ENCODE measurements at places on chromosomes 4 and X.
A peak's percentile ranks its signal among the peaks of the same experiment; 100 is the strongest.

- no peak for DNase-seq
Observed at GRCh38 chr4:127131527-127131926, 501.2 kb upstream of the INTU start.

- DNase-seq = no peak
Observed at GRCh38 chrX:154785716-154786115, 19.6 kb downstream of the MPP1 start.

- no peak for DNase-seq
Observed at GRCh38 chr4:54100595-54101189, 729 bp downstream of the GSX2 start.

- DNase-seq = no peak
Observed at GRCh38 chr4:37455301-37456131, 211.0 kb downstream of the NWD2 start.

- no peak for DNase-seq
Observed at GRCh38 chr4:19309378-19309777, 942.3 kb upstream of the SLIT2 start.

- no peak for DNase-seq
Observed at GRCh38 chr4:45620808-45621207, 503.0 kb downstream of the GABRG1 start.

DNA sequence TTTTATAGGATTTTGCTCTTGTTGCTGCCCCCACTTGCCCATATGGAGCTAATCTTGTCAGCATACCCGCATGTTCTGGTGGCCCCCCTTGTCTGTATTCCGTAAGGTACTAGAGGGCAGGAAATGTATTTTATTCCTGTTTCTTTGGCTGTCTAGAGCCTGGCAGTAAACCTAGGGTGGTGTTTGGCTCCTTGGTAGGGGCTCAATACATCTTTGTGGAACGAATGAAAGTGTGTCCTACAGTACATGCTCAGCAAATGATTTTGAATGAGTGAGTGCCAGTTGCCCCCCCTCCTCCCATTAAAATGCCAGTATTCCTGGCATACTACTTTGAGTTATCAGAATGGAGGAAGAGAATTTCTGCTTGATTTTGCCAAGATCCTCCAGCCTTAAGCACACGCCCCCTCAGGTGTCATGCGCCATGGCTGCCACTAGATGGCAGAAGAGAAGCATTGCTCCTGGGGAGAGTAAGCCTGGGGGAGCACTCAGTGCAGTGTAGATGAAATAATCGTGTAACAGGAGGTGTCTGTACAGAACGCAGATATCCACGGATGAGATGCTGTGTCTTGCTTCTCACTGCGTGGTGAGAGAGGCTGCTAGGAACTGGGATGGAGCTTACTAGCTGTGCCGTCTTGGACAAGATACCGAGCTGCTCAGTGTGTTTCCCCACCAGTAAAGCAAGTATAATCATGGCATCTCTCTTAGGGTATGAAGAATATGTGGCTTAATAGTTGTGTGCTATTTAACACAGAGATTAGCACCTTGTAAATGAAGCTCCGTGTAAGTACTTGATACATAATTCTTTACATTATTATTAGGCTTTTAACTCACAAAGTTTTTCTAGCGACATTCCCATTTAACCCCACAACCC lies 17.2 kb upstream of the RNF212 start:
- DNase-seq = peak; percentile 89

DNA sequence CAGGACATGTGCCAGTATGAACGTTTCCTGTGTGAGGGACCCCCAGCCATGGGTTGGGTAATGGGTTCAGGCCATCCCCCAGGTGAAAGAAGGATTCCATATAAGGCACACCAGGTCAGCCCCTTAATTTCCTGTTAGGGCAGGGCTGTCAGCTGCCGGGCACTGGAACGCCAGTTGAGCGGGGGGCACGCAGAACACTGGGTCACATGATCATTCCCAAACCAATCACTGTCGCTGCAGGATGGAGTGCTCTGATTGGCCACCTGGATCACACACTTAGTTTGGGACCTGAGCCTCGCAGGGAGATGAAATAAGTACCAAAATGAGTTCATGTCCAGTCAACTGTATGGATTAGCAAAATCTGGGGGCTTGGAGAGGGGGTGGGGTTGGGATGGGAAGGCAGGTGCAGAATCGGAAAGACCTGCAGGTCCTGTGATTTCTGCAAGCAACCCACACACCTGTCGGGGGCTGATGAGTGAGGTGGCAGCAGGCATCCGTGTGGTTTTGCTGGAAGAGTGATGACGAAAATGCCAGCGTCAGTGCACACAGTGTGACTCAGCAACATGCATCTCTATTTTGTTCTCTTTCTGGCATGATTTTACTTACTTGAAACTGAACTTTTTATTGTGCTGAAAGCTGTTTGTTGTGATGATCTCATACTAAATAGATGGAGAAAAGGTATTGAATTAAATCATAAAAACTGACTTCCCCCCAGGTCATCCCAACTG lies 32.2 kb downstream of the RNF212 start:
- DNase-seq = peak; percentile 11

GRCh38 chrX:20432746-20433387 lies 166.2 kb upstream of the RPS6KA3 start:
- DNase-seq = no peak

GRCh38 chr4:51931461-51931860 lies 88.5 kb downstream of the DCUN1D4 start:
- no peak for DNase-seq

DNA sequence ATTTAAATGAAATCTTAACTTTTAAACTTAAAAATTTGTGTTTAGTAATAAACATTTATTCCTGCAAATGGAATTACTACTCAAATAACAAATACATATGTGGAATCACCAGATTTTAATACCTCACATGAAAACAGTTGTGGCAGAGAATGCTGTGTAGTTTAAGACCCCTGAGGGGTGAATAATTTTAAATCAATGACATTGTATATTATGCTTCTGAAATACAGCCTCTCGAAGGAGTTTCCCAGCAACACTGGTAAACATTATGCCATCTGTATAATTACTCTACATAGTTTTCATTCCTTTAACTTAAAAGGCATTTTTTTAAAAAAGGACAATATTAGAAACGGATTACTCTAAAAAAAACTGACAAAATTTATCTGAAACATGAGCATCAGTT lies 2313.3 kb downstream of the ARAP2 start:
- DNase-seq = no peak

GRCh38 chr4:683247-683897 lies 5.6 kb downstream of the SLC49A3 start:
- no peak for DNase-seq

- peak; percentile 56 for DNase-seq
Observed at GRCh38 chr4:95095348-95095974, 337.7 kb downstream of the BMPR1B start.

DNA sequence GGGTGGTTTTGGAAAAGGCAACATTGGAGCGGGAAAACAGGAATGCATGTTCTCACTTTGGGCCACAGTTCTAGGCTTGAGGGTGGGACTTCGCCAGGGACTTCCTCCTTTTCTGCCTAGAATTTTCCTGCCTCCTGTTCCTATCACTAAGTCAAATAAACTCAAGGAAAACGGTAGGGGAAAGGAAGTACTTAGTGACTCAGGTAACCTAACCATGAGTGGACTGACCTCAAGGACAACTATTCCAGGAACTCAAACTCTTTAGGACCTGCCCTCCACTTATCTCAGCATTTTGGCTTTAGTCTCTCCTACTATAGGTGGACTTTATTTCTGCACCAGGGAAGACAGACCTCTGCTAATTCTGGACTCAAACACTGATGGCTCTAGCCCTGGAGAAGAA lies 281.7 kb downstream of the ZNF674 start:
- DNase-seq = no peak

GRCh38 chr4:144754562-144755410 lies 108.8 kb downstream of the HHIP start:
- DNase-seq = peak; percentile 17

DNA sequence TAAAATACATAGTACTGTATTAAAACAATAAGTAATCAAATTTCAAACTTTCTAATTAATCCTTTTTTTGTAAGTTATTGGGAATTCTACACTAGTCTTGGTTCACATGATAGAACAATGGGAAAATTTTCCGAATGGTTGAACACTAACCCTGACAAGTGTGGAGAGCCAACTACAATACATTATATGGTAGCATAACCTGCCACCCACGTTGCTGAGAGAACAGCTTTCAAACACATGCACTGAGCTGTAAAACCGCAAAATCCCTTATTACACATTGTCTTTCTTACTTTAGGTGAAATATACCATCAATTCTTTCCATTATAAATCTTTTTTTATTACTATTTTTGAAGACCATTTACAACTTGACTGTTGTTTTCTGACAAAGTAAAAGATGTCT lies 54.7 kb downstream of the ANAPC10 start:
- DNase-seq = peak; percentile 6

DNA sequence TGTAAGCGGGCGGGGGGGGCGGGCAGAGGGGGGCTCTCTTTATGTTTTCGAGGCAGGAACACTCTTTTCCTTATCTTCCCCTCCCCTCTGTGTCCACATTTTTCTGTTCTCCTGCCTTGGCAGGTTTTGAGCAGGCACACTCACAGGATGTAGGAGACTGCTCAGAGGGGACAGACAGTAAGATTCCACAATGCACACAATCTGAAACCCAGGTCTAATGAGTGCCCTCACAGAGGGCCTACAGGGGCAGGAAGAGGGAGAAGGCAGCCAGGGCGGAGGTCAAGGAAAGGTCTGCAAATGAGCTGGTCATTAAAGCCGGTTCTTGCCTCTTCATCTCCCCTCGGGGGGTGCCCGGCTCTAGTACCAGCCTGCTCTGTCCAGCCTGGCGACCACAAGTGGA lies 106.1 kb upstream of the ATP6AP2 start:
- DNase-seq = no peak

GRCh38 chrX:120213438-120214265 lies 37.0 kb upstream of the ZBTB33 start:
- peak; percentile 70 for DNase-seq

DNA sequence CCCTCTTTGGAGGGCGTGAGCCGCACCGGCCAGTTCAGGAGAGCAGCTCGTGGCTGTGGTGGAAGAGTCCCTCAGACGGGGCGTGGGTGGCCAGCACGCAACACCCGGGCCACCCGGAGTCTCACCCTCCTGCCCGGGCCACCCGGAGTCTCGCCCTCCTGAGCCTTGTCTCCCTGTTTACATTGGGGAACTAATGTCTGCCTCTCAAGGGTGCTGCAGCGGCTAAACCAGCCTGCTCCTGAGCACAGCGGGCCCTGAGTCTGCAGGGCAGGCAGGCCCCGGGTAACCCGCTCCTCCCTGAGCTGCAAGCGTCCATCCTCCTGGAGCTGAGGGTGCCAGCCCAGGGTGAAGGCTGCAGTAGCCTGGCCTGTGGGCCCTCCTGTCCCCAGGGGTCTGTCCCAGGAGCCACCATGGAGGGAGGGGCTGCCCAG lies 3.0 kb downstream of the PDE6B start:
- no peak for DNase-seq

DNA sequence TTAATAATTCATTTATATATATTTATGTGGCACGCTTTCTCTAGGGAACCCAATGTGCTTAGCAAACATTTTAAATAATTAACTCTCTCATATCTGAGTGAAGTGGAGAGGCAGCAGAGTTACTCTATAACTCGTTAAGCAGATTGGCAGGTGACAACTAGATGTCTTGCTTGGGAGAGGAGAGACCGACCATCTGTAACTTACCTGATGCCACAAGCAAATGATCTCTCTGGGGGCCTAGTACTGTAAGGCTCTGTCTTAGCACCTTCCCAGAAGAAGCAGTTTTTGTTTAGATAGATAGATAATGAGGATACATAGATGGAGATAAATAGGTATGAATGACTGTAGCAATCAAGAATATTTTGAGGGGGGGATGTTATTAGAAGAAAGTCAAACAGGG lies 11.9 kb upstream of the SEL1L3 start:
- DNase-seq = peak; percentile 65

DNA sequence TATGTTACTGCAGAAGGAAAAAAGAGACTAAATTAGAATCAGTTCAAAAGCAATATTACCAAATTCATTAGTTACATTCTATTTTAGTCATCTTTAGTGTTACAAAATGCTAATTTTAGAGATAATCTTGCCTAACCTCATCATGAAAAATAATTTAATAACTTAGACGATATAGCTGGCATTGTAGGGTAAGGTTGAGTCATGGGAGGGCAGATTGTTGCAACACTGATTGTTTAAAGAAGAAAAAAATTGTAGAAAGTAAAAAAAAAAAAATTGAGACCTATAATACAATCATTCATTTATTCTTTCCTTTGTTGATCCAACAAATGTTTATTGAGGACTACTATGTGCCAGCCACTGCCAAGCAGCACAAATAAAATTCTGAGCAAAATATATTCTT lies 330.9 kb downstream of the GBA3 start:
- DNase-seq = no peak

- DNase-seq = no peak
Observed at GRCh38 chrX:107712231-107713202, 63.1 kb downstream of the TSC22D3 start.

- DNase-seq = no peak
Observed at GRCh38 chr4:8541981-8542715, 38.0 kb upstream of the GPR78 start.

- DNase-seq = no peak
Observed at GRCh38 chr4:166259081-166259480, 386.0 kb downstream of the TLL1 start.

DNA sequence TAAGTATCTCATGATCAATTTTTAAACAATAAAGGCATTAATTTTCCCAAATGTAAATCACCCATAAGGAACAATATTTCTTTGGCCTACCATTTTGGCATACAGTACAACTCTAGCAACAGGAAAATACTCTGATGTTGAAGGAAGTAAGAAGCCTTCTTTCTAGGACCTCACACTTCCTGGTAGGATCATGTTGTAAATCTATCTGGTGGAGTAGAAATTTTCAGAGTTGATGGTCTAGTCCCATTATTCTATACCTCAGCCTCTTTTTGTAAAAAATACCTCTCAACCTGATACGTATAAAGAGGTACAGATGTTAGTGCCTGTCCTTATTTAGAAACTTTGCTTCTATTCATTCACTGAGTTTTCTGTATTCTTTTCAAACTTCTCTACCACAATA lies 40.2 kb upstream of the GRID2 start:
- DNase-seq = no peak

DNA sequence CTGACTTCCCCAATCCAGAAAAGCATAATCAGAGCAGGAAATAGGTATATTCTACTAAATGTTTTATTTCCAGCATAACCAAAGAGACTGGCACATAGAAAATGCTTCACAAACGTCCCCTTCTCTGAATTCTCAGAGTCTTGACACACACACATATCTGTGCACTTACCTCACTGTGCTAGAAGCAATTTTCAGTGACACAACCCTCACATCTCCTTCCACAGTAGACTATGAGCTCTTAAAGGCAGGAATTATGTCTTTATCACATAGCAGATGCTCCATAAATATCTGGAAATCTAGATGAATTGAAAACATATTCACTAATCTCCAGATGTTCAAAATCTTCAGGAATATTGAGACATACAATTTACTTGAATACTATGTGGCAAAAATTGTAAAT lies 5.9 kb downstream of the SOWAHB start:
- DNase-seq = no peak

All from NAMALWA (cell line).